ENCODE measurements at places on chromosomes 16 and 17.

GRCh38 chr17:82734987-82735866, at the start of gene FN3K:
Gene FN3K (plus strand): TSS chr17:82735615. CDS start chr17:82735637, 22 bp downstream.
- peaks cover 2% of the 10 kb centered on the region for H3K4me1 ChIP-seq
- H3K27ac ChIP-seq = peak within 1 kb of the TSS; percentile 27

DNA sequence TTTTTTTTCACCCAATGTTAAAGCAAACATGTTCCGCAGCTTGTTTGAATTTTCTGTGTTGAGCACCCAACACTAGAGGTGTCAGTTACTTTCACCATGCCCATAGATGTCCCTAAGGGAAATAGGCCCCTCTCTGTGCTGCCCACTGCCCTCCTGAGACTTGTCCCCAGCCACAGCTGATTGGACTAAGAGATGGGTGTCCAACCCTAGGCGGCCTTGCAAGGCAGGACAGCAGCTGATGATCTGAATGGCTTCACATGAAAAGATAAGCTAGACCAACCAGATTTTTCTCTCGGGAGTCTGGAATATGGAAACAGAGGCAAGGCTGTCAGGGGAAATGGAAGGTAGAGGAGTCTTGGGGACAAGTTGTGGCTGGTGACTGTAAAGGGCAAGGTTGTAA, 6.1 kb upstream of the CALB2 start:
- no peak overlapping the region for H3K4me3 ChIP-seq
- H3K27me3 ChIP-seq = no peaks in the 10 kb centered on the region
- DNase-seq = no peak

DNA sequence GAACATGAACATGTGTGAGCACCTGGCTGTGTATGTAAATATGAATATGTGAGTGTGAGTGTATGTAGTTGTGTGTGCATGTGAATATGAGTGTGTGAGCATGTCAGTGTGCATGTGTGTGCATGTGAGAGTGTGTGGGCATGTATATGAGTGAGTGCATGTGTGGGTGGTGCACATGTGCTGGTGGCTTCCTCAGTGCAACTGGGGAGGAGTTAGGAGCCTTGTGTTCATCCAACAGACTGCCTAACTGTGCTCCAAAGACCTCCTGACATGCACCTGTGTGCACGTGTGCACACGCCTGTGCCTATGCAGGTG, 1.4 kb downstream of the TMEM235 start:
- DNase-seq = no peak
- no peak overlapping the region for H3K27ac ChIP-seq
- H3K4me1 ChIP-seq = peaks cover 7% of the 10 kb centered on the region
- no peaks in the 10 kb centered on the region for H3K36me3 ChIP-seq
- no peak overlapping the region for H3K4me3 ChIP-seq
- peaks cover 29% of the 10 kb centered on the region for H3K27me3 ChIP-seq

- no peak overlapping the region for H3K4me3 ChIP-seq
- H3K4me1 ChIP-seq = peaks cover 12% of the 10 kb centered on the region
- no peak overlapping the region for H3K27ac ChIP-seq
- peaks cover 2% of the 10 kb centered on the region for H3K36me3 ChIP-seq
- no peaks in the 10 kb centered on the region for H3K27me3 ChIP-seq
These were observed 52.0 kb upstream of the CLEC3A start for GRCh38 chr16:77970371-77970770.

DNA sequence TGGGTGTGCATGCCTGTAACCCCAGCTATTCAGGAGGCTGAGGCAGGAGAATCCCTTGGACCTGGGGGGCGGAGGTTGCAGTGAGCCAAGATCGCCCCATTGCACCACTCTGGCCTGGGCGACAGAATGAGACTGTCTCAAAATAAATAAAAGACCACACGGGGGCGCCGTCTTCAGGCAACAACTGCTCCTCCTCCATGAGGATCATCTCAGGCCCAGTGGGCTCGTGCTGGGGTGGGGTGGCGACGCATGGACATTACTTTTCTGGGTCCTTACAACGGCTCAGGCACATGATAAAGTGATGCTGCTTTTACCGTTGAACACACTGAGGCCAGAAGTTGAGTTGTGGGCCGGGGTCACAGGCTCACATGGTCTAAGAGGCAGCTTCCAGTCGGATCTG, 56.2 kb downstream of the PRMT7 start:
- no peak overlapping the region for H3K4me3 ChIP-seq
- H3K36me3 ChIP-seq = no peaks in the 10 kb centered on the region
- peaks cover 14% of the 10 kb centered on the region for H3K4me1 ChIP-seq
- H3K27me3 ChIP-seq = no peaks in the 10 kb centered on the region
- H3K27ac ChIP-seq = no peak overlapping the region

DNA sequence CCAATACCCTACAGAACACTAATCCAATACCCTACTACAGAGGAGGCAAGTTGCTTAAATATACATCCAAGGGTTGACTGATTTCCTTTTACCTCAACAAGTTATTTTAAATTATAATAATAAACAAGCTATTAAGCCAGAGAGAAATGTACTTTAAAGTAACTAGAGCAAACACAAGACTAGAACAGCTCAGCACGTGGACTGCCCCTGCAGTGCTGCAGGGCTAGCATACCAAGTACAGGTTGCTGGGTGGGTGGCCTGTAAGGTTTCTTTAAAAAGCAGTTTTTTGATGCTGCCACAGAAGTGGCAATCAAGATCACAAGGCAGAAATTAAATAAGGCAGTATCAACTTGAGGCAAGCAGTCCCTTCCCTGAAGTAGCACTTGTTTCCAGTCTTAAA, 63.5 kb downstream of the PARN start:
- no peak overlapping the region for H3K4me3 ChIP-seq
- H3K4me1 ChIP-seq = no peaks in the 10 kb centered on the region
- H3K36me3 ChIP-seq = peaks cover 6% of the 10 kb centered on the region

DNA sequence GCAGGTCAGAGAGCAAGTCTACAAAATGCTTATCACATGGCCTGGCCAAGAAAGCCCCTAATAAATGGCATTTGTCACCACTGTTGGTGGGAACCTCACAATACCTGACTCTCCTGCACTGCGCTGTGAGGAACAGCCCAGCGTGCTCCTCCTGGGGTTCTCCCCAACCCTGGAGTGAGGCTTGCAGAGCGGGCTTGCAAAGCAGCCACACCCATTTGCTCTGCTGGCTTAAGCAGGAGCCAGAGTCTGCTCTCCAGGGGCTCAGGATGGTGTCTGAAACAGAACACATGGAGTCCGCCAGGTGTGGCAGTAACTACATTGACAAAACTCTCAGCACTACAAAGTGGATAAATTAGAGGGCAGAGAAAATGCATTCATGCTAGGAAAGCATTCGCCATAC, 331.0 kb upstream of the CCL2 start:
- H3K27me3 ChIP-seq = no peaks in the 10 kb centered on the region
- DNase-seq = no peak
- no peak overlapping the region for H3K27ac ChIP-seq

GRCh38 chr17:44820631-44821212, 9.4 kb downstream of the GJC1 start:
- no peak overlapping the region for H3K4me3 ChIP-seq
- DNase-seq = no peak

DNA sequence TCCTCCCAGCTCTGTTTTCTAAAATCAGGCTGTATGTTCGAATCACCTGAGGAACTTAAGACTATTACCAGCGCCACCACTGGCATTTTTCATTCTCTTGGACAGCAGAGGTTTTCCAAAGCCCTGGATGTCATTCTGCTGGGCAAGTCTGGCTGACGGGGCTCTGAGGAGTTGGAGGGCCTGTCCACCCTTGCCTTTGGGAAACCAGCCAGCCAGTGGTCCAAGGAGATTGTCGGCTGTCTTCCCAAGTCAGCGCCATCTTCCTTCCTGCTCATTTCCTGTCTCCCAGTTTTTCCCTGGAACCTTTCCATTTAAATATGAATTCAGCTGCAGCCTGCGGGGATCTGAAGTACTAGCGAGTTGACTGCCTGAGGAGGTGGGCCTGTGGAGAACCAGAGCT, 258.3 kb downstream of the PRKCA start:
- H3K4me1 ChIP-seq = peaks cover 9% of the 10 kb centered on the region
- no peak overlapping the region for H3K27ac ChIP-seq
- H3K36me3 ChIP-seq = no peaks in the 10 kb centered on the region
- DNase-seq = no peak

- peaks cover 3% of the 10 kb centered on the region for H3K4me1 ChIP-seq
- H3K4me3 ChIP-seq = no peak overlapping the region
These were observed 36.3 kb downstream of the PLXDC1 start for GRCh38 chr17:39115135-39115534.

- peak overlapping the region; percentile 82 for H3K4me3 ChIP-seq
- H3K4me1 ChIP-seq = peaks cover 20% of the 10 kb centered on the region
- no peaks in the 10 kb centered on the region for H3K36me3 ChIP-seq
These were observed 621 bp downstream of the KCNJ2 start for GRCh38 chr17:70169709-70170597.

GRCh38 chr16:15484662-15485061, 50.3 kb downstream of the BMERB1 start:
- H3K4me3 ChIP-seq = no peak overlapping the region
- H3K27me3 ChIP-seq = no peaks in the 10 kb centered on the region
- H3K27ac ChIP-seq = no peak overlapping the region
- peaks cover 3% of the 10 kb centered on the region for H3K36me3 ChIP-seq
- H3K4me1 ChIP-seq = peaks cover 11% of the 10 kb centered on the region

GRCh38 chr17:47267354-47267828, 13.8 kb downstream of the ITGB3 start:
- H3K36me3 ChIP-seq = no peaks in the 10 kb centered on the region
- H3K27ac ChIP-seq = no peak overlapping the region
- H3K27me3 ChIP-seq = no peaks in the 10 kb centered on the region
- no peak for DNase-seq
- peaks cover 9% of the 10 kb centered on the region for H3K4me1 ChIP-seq
- no peak overlapping the region for H3K4me3 ChIP-seq

GRCh38 chr17:333626-334396, 18.8 kb downstream of the RPH3AL start:
- no peak for DNase-seq
- no peak overlapping the region for H3K27ac ChIP-seq
- no peaks in the 10 kb centered on the region for H3K36me3 ChIP-seq
- peaks cover 10% of the 10 kb centered on the region for H3K4me1 ChIP-seq
- no peaks in the 10 kb centered on the region for H3K27me3 ChIP-seq

GRCh38 chr17:54968988-54969332, 395 bp downstream of the STXBP4 start:
- peak overlapping the region; percentile 71 for H3K27ac ChIP-seq
- H3K36me3 ChIP-seq = peaks cover 1% of the 10 kb centered on the region
- peak overlapping the region; percentile 86 for H3K4me3 ChIP-seq
- no peaks in the 10 kb centered on the region for H3K27me3 ChIP-seq
- peaks cover 2% of the 10 kb centered on the region for H3K4me1 ChIP-seq

- peaks cover 2% of the 10 kb centered on the region for H3K36me3 ChIP-seq
- H3K4me1 ChIP-seq = no peaks in the 10 kb centered on the region
- no peak overlapping the region for H3K27ac ChIP-seq
- no peak overlapping the region for H3K4me3 ChIP-seq
These were observed 43.9 kb downstream of the ZNF207 start for GRCh38 chr17:32393904-32394303.
